ENCODE measurements at places on chromosomes 4 and X.

DNA sequence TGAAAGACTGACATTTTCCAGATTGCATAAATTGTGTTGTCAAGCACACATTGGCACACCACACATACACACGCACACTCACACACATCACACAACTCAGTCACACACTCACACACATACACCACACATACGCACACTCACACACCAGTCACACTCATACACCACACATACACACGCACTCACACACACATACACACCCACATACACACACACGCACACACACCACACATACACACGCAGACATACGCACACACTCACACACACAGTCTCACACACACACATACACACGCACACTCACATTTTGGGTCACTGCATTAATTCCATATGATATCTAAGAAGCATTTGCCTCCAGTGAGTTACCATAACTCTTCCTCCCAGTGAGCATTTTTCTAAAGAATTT lies 578.3 kb upstream of the FRG1 start:
- no peak for DNase-seq

- no peak for DNase-seq
These were observed 36.6 kb downstream of the PCYT1B start for GRCh38 chrX:24610516-24610915.

DNA sequence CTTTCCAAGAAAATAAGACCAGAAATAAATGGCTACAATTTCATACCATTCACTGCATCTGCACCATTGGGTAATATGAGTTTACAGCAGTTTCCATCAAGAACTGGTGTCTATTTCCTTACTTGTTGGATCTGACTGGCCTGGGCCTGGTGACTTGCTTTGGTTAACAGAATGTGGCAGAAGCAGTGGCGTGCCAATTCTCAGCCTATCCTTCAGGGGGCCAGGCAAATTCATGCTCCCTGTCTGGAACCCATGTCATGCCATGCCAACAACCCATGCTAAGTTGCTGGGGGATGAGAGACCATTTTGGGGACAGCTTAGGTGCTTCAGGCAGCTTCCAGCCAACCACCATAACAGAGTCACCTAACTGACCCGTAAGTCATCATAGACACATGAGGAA lies 656.7 kb downstream of the SPOCK3 start:
- DNase-seq, result no peak

DNA sequence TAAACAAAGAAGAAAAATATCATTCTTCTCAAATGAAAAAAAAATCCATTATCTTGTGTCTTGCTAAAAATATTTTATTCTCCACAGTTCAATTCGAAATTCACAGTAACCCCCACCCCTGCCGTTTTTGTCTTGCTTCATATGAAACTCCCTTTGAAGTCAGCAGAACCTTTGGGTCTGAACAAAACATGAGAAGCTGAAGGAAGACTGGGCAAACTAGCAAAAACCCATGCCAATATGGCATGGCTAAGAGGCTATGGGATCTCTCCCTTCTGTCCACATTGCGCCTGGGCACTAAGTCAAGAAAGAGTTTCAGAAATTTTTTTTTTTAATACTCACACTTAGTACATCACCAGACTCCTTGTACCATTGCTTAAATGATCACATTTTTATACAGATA lies 136.0 kb upstream of the SMIM31 start:
- no peak for DNase-seq

- no peak for DNase-seq
These were observed 77.6 kb upstream of the SORBS2 start for GRCh38 chr4:185889585-185889984.

GRCh38 chrX:129071390-129071789 lies 451.9 kb downstream of the SMARCA1 start:
- DNase-seq, result no peak

GRCh38 chr4:118936406-118936805 lies 47.8 kb downstream of the SYNPO2 start:
- DNase-seq, result no peak

GRCh38 chr4:48360285-48361011 lies 19.1 kb downstream of the SLAIN2 start:
- DNase-seq, result no peak

GRCh38 chr4:1211371-1211770 lies 37.6 kb downstream of the CTBP1 start:
- no peak for DNase-seq

DNA sequence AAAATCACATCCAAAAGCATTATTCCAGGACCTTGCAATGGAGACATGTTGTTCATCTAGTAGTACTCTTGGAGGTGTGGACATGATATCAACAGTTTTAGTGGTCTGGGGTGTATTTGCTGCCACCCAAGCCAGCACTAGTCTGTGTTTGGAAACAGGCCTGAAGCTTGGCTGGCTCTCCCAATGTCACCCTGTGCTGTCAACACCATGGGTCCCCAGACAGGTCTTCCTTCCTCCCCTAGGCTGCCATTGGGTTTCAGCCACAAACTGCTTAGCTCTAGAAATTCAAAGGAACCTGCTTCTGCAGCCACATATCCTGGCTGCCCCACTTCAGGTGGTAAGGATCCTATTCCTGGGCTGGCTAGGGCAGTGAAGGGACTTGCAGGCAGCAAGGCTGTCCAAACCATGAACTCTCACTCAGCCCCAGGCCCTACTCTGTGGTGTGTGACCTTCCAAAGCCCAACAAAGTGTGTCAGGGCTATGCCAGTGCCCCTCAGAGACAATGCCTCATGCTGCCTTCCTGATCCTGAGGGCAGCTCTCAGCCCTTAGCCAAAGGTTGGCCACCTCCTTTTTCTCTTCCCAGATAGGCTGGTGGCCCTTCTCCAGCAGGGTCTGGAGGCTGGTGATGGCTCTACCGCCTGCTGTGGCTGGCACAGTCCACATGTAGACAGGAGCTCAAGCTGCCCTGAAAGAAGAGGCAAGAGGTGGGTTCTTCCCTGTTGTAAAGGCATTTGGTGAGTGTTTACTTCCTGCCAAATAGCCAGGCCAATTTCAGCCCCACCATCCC lies 18.3 kb downstream of the AMER1 start:
- no peak for DNase-seq

DNA sequence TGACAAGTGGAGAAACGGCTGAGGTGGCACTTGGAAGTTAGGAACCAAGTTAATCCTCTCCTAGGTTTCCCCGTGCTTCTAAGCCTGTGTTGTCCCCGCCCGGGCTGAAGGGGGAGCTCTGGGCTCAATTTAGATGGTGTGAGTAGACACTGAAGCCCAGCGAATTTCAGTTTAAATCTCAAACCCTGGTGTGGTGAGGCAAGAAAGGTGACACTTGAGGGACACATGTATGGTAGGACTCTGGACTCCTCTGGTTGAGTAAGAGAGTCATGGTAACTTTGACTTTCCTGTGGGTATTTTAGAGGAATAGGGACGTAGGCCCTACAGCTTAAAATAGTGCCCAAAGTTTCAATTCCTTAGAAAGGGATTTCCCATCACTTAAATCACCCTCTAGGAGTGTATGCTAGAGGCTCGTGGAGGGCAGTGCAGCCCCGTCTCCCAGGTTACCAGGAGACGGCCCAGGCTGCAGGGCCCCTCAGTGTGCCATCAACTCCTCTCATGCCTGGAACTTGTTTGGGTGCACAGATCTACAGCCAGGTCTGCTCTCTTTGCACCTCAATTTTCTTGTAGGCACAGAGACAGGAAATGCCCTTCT lies 24.0 kb downstream of the HAND2 start:
- DNase-seq, result no peak

- DNase-seq, result no peak
These were observed 98.6 kb downstream of the HUWE1 start for GRCh38 chrX:53587795-53588420.

DNA sequence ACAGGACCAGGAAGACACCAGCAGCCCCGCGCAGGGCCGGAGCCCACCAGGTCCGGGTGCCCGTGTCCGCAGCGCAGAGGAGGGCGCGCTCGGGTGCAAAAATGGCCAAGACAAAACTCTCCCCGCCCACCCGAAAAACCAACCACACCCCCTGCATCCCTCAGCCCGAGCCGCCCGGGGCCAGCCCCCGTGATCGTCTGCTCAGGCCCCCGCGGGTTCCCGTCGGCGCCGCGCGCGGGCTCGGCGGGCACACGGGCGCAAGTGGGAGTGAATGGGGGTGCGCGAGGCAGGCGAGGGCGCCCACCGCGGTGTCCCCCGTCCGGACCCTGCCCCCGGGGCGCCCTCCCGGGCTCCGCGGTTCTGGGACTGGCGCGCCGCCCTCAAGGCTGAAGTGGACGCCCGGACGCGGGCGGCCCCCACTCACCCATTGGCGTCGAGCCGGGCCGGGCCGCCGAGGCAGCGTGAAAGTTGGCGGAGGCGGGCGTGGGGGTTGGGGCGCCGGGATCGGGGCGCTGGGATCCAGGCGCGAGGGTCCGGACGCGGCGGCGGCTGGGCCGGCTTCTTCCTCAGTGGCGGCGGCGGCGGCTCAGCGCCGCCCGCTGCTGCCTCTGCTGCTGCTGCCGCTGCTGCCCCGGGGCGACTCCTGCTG lies 393 bp downstream of the SH3KBP1 start:
- DNase-seq, result no peak

GRCh38 chr4:26081795-26082498 lies 167.9 kb downstream of the SMIM20 start:
- DNase-seq, result no peak

DNA sequence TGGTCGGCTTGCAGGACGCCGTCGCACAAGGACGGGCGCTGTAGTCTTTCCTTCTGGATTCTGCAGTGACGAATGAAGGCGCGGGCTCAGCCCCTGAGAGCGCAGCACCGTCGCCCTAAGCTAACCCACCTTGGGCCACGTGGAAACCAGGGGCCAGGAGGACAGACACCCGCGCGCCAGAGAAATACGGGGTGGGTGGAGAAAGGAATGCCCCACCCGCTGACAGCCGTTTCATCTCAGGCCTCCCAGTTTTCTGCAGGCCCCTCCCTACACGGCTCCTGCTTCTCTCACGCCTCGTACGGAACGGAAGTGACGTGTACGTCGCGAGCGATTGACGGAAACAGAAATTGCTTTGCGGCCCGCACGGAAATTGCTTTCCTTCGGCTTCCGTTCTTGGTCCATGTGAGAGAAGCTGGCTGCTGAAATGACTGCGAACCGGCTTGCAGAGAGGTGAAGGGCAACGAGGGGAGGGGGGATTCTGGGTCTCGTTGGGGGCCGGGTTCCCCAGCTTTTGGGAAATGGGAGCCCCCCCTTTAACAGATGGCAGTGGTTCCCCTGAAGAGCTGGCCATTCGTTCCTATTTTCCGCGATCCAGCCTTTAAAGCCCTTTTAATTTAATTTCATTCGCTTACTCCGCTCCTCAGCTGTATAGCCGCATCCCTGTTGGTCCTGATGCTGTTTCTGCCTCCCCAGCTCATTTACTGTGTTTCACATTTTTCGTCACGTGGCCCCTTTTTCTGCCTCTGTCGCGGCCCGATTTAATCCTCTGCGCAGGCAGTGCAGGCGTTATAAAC lies at the start of gene UTP14A:
UTP14A (plus strand) TSS at position 378 of the 794 bp plus-strand sequence; CDS start at position 425, 47 bp downstream.
- peak; percentile 72 for DNase-seq

DNA sequence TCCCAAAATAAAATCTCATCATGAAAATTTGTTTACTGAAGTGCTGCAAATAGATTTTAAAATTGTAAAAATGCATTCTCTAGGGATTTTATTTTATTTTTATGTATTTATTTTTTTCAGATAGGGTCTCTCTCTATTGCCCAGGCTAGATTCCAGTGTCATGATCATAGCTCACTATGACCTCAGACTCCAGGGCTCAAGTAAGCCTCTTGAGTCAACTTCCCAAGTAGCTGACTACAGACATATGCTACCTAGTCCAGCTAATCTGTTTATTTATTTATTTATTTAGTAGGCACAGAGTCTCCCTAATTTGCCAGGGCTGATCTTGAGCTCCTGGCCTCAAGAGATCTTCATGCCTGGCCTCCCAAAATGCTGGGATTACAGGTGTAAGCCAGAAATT lies 317.7 kb upstream of the ANXA10 start:
- no peak for DNase-seq

DNA sequence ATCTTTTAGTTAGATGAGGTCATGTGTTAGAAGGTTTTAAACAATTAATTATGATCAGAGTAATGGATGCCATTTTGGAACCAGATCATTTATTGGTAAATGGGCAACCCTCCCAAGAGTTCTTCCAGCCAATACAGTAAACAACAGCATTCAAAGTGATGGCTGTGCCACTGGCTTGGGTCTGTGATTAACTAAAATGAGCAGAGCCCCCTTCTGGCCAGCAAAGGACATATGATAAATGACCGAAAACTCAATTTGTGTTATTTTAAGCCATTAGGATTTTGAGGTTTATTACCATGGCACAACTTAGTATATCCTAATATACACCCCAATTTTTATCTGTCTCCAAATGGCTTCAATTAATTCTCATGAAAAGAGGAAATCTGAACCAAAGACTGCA lies 90.8 kb upstream of the NPFFR2 start:
- DNase-seq, result no peak

DNA sequence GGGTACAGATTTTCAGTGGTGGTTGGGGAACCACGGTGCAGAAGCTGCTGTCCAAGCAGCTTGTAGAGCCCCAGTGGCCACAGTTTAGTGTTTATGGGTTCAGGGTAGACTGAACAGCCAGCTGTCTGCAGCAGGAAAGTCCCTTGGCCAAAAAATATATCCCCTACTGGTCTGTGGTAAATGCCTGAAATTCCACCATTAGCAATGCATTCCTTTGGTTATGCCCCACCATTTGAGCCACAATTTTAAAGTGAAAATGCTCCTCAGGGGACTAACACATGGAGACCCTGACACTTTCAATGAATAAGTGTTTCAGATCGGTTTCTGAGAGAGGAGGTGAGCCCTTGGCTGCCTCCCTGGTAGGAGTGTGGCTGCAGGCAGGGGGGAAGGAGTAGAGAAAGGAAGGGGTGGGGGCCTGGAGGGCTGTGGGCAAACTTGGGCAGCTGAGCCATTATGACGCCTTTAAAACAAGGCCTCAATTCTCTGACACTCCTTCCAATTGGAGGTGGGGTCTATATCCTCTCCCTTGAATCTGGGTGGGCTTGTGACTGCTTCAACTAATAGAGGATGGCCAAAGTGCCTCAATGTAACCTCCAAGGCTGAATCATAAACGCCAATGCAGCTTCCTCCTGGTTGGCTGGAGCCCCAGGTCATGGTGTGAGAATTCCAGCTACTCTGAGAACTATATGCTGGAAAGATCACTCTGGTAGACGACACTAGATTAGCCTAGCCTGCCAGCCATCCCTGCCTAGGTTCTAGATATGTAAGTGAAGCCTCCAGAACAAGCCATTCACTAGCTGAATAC lies 75.8 kb upstream of the ATP6AP2 start:
- DNase-seq, result no peak

GRCh38 chr4:143215873-143216272 lies 31.2 kb downstream of the USP38 start:
- DNase-seq, result no peak

GRCh38 chrX:10932842-10933440 lies 178.2 kb upstream of the HCCS start:
- DNase-seq, result no peak

DNA sequence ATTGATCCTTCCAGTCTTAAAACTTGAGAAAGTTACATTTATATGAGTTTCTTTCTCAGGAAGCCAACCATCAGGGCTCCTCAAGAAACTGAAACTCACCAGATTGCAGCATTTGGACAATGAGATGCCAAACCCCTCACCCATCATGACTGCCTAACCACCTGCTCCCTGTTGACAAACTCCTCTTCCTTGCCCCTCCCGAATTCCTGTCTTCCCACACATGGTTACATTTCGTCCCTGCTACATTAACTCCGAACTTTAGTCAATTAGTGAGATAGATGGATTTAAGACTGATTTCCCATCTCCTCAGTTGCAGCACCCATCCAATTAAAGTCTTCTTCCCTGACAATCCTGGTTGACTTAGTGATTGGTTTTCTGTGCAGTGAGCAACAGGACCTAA lies 118.7 kb downstream of the ZNF330 start:
- DNase-seq, result no peak

Measured in stimulated activated CD8-positive, alpha-beta memory T cell treated with anti-CD3 and anti-CD28 coated beads, Interleukin-12 subunit alpha, Interleukin-12 subunit beta, amount 100 ng/mL, for 4 hours (primary cell).